ENCODE measurements at places on chromosomes 7 and 10.

- no peak for DNase-seq
Observed at GRCh38 chr7:70585071-70585470, 546.9 kb upstream of the GALNT17 start.

DNA sequence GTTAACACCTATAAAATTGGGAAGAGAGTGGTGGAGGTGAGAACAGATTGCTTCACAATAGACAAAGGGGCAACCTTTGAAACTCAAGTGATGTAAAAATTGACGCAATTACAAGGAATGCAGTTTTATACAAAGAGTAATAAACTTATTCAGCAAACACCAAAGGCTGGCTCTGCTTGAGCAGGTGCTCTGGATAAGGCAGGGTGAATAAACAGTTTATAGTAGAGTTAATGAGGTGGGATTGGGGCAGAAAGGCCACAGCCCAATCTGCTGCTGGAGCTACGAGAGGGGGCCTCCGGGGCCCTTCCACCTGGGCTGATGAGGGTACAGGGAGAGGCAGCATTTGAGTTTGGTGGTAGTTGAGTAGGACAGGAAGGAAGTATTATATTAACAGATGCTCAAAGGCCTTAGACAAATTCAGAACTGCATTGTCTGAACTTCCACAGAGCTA is 6.0 kb downstream of the MUC12 start:
- DNase-seq, result no peak

DNA sequence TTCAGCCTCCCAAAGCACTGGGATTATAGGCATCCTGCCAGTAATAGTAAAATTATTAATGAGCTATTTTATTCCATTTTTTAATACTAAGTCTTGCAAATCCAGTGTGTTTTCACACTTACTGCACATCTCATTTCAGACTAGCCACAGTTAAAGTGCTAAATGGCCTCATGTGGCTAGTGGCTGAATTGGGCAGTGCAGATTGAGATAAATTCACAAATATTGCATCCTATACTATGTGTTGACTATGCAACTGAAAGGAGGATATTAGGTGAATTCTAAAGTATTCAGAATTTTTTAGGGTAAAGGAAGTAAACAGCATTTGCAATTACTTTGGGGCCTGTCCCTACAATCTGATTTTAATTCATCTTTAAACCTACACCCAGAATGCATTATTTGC is 10.2 kb downstream of the APBB1IP start:
- no peak for DNase-seq

DNA sequence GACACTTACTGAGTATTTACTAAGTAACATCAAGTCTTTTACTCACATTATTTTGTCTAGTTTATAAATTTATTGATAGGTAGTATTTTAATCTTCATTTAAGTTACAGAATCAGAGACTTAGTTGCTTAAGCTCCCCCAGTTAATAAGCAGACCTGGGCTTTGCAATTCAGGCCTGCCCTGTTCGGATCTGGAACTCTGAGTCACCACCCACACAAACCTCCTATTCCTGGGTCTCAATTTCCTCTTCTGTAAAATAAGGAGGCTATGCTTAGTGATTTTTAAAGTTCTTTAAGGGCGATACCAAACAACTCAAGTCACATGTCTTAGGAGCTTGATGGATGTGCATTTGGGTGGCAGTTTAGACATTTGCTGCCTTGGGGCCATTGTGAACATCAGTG is 3.5 kb upstream of the MGAM start:
- no peak for DNase-seq

GRCh38 chr10:91495402-91495801 is 85.3 kb downstream of the HECTD2 start:
- DNase-seq, result no peak

GRCh38 chr7:140084972-140085371 is 22.2 kb upstream of the PARP12 start:
- DNase-seq, result peak; percentile 18

- no peak for DNase-seq
Observed at GRCh38 chr10:2278363-2278762, 541.0 kb upstream of the ADARB2 start.

DNA sequence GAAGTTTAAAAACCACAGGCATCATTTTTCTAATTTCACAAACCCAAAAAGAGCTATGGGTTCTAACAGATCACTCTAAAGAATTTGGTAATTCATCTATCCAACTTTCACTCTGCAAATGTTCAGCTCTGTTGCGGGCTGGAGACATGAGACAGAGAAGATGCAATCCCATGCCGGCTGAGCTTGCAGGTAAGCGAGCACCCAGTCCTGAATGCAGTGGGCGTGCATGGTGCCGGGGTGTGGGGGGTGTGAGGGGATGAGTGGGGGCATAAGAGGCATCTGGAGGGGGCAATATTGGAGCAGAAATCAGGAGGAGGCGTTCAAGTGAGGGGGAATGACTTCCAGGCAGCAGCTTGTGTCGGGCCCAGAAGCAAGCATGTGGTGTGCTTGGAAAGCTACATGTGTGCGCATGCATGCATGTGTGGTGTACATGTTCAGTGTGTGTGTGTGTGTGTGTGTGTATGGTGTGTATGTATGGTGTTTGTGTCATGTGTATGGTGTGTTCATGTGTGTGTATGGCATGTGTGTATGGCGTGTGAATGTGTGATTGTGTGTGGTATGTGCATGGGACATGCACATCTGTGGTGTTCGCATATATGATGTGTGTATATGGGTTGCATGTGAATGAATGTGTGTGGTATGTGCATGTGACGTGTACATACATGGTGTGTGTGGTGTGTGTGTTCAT is 172.9 kb downstream of the PRKCQ start:
- no peak for DNase-seq

DNA sequence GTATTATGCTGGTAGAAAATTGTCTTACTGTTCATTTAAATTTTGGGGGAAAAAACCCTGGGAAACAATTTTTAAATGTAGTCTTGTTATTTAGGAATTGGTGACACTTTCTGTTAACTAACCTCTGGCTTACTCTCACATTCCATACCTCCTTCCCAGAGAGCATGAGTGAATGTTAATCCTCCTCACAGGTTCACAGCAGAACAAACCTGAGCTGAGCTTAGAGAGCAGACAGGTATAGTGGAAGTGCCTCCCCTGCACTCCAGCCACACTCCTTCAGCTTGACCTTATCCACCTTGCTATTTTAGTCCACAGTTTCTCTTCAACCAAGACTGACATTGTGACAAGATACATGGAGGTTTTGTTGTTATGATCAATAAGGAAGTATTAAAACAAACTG is 235.9 kb downstream of the FOXP2 start:
- DNase-seq, result no peak

DNA sequence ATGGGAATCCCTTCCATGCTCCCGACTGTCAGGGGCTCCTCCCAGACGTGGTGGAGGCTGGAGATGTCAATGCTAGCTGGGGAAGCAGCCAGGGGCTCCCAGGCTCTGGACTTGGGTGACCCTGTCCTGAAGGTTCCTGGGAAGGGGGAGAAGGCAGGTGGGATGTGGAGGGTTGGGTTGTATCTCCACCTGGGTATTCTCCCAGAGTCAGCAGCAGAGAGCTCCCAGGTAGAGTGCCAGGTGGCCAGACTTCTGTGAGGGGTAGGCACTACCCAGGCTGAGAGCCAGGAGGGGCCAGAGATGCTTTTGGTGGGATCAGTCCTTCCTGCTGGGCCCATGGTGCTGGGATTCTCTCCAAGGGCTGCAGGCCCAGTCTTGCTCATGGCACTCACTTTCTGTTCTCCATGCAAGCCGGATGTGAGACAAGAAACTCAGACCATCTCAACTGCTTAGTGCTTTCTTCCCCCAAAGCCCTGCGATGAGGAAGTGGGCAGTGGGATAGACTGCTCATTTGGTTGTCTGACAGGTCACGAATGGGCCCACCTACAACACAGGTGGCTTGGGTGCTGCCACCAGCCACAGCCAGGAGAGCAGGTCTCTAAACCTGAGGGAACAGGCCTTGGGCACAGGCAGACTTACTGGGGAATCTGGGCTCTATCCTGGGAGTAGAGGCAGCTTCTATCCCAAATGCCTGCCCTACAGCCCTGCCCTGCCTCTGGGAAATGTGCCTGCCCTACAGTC is 52.5 kb upstream of the CAMK2B start:
- no peak for DNase-seq

GRCh38 chr7:6497994-6498393 is 50.2 kb upstream of the DAGLB start:
- DNase-seq, result no peak

DNA sequence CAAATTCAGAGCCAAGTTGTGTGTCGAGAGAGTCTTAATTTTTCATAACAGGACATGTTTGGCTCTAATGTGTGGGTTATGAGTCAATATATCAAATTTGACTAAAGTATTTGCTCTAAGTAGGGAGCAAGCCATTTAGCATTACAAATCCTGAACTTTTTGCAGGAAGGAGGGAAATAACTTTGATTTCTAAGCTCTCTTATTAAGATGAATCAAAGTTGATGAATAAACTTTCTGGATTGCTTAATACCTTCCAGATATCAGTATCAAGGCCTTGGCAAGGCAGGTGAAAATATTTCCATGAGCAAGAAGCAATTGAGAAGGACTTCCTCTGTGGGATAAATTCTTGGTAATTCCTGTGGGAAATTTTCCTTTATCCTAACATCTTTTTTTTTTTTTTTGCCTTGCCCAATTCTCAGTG is 258.8 kb downstream of the AHR start:
- no peak for DNase-seq

GRCh38 chr7:131293018-131293417 is 34.7 kb upstream of the MKLN1 start:
- DNase-seq, result no peak

DNA sequence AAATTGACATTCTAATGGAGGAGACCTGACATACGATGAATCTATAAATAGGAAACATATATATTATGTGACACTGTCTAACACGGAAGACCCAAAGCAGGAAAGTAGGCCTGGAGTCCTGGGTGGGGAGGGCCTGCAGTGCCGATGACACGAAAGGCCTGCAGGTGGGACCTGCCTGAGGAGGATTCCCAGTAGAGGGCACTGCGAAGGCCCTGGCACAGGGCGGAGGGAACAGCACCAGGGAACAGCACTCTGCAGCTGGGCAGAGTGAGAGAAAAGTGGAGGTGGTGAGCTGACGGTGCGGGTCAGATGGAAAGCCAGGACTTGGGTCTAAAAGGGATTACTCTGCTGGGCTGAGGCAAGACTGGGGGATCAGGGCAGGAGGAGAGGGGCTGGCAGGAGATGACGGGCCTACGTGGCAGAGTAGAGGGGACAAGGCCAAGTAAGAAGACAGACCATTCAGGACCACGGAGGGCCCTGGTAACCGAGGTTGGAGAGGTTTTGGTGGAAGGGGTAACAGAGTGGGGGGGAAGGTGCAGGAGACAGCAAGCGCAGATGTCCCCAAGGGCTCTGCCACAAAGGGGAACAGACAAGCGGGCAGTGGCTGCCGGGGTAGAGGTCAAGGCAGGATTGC is 8.1 kb downstream of the ZNF746 start:
- no peak for DNase-seq

DNA sequence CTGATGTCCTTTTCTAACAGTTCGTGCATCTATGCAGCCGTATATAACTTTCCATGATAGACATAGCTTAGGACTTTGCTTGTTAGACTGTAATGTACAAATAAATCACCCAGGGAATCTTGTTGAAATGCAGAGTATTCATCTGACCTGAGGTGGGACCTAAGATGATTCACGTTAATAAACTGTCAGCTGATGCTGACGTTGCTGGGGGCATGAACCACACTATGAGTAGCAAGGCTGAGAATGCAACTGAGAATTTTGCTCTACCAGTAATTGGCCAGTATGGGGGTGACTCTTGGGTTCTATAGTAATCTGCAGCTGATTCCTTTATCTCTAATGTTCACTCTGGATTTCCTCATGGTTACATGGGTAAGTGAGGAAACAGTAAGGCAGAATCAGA is 130.1 kb upstream of the MALRD1 start:
- no peak for DNase-seq

DNA sequence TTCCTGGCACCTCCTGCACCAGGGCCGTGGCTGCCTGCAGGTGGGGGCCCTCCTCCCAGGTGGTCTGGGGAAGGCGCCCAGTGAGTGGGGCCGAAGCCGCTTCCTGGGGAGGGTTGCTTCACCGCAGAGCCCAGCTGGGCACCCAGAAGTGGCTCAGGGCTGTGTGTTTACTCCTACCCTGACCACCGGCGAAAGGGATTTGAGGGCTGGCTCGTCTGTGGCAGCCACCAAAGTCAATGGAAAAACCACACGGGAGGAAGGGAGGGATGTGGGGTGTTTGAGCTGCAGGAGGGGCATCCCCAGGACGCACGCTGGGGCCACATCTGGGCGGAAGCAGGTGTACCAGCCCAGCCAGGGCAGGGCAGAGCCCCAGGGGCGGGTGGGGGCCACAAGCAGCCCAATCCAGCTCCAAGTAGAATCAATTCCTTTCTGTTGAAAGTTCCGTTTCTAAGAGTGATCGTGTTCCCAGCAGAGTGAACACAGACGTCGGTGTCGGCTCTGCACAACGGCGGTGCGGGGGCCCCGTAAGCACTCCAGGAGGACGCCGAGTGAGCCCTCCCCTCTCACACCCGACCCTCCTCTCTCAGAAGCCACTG is 69.9 kb downstream of the FOXL3 start:
- DNase-seq, result no peak

DNA sequence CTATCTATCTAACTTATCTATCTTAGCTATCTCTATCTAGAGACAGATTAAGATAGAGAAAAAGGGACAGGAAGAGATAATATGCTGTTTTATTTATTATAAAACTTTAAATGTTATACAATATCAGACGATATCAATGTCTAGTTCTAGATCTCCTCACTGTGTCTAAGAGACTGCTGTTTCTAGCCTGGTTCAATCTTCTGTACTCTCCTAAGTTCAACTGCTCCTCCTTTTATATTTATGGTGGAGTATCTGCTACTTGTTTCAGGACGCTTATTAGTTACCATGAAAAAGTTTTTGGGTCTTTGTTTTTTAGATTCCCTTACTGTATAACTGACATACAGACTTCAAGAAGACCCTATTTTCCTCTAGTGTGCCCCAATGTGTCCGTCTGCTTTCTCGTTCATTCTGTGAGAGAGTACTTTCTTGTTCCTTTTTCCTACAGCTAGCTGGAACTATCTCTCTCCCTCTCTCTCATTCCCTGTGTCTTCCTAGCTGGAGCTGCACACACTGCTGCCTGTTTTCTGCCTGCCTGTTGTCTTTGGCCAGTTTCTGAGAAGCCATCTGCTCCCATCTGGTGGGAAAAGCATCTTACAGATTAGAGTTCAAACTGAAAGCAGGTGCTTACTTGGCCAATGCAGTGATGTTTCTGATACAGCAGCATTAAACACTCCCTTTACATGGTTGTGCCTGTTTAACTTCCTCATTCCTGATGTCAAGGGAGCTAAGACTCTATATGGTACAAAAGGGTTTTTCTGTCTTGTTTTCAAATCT is 49.4 kb upstream of the ARL4A start:
- no peak for DNase-seq

GRCh38 chr7:99309111-99309510 is 16.6 kb upstream of the ARPC1A start:
- DNase-seq, result no peak

GRCh38 chr10:133275684-133276092 is 980 bp downstream of the ADAM8 start:
- DNase-seq, result peak; percentile 63

GRCh38 chr7:150450491-150451001 is at the start of gene GIMAP8:
TSS of gene GIMAP8 (plus strand) at chr7:150450630. CDS start at chr7:150466699, 16,069 bp downstream.
- peak; percentile 63 for DNase-seq

DNA sequence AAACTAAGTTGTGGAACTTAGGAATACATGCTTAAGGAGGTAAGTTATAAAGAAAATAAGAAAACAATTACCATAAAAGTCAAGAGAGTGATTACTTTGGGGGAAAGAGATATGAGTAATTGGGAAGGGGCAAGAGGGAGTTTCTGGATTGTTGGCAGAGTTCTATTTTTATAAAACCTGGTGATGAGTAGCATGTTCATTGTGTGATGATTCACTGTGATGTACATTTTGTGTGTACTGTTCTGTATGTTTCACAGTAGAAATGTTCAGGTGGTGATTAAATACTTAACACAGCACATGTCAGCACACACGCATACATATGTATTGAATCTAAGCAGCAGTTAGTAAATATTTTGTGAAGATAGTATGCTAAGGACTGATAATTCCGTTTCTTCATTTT is 9.7 kb upstream of the OIT3 start:
- no peak for DNase-seq
